ENCODE measurements at places on chromosomes 5 and 9.

DNA sequence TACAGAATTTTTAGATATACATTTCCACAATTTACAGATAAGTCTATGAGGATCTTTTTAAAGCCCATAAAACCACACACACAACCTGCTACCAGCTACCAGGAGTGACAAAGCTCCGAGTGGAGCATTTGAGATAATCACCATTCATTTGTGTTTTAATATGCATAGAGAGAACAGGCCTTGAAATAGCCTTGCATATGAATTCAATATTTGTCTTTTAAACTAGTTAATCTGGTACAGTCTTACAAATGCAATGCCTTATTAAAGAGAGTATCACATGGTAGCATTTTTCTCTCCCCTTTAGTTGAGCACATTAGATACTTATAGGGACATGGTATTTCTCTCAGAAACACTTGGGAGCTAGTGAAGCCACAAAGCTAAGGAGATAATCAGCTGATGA, 49.1 kb downstream of the SEMA5A start:
- no peak for DNase-seq

- no peak for DNase-seq
Observed at GRCh38 chr5:154766558-154767281, 11.5 kb downstream of the LARP1 start.

GRCh38 chr9:15524845-15525455, 14.2 kb upstream of the PSIP1 start:
- no peak for DNase-seq

DNA sequence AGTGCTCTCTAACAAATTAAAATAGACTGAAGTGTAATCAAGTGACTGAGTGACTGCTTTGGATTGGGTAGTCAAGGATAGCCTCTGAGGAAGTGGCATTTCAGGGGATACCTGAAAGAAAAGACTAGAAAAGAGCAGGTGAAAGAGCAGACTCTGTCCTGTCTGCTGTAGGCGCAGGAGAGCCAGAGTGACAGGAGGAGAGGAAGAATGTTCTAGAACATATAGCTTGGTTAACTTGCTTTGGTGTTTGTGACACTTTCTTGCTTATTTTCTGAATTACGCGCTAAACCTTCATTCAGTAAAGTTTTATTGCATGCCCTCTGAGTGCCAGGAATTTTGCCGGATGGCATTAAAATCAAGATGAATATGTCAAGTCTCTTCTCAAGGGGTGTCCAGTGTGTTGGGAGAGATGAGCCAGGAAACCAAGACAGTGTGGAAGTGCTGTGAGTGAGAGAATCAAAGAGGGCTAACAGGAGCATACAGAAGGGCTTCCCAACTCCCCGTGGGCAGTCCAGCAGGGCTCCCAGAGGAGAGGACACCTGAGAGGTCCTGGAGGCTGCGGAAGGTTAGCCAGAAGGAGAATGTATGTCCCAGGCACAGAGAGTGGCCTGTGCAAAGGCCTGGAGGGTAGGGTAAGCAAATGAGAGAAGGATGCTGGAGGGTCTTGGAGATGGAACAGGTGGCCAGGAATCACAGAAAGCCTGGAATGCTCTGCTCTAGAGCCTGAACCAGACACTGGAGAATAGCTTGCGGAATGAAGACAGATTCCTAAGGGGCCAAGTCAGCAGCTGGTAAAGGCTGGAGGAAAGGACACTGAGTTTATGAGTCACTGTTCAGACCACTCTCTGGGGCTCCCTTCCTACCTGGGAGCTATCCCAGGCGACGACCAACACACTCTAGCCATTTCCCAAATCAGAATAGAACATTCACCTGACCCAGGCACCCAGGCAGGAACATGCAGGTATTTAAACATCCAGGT, 59.3 kb downstream of the SLC22A5 start:
- DNase-seq, result no peak
